ENCODE measurements at places on chromosomes 5 and 9. TPM values are rescaled to one million over a fixed set of nuclear protein-coding genes. Genes with fewer than 3 reads are reported as not detected.

- H3K4me1 ChIP-seq, result peaks cover 10% of the 10 kb centered on the region
- no peak overlapping the region for H3K4me3 ChIP-seq
- H3K27me3 ChIP-seq, result peaks cover 4% of the 10 kb centered on the region
- no peak overlapping the region for H3K27ac ChIP-seq
Observed at GRCh38 chr5:53557386-53557785, 3.1 kb upstream of the NDUFS4 start.

SPINK13 gene
- total RNA-seq, result not detected

- H3K27ac ChIP-seq, result no peak overlapping the region
- DNase-seq, result no peak
- H3K36me3 ChIP-seq, result peaks cover 30% of the 10 kb centered on the region
- H3K4me3 ChIP-seq, result no peak overlapping the region
- H3K27me3 ChIP-seq, result no peaks in the 10 kb centered on the region
- H3K4me1 ChIP-seq, result peaks cover 4% of the 10 kb centered on the region
Observed at GRCh38 chr5:157735991-157736390, 4.8 kb downstream of the THG1L start.

- no peaks in the 10 kb centered on the region for H3K36me3 ChIP-seq
- no peak overlapping the region for H3K4me3 ChIP-seq
- no peaks in the 10 kb centered on the region for H3K27me3 ChIP-seq
- no peak for DNase-seq
- no peak overlapping the region for H3K27ac ChIP-seq
Observed at GRCh38 chr5:9166202-9167112, 379.4 kb downstream of the SEMA5A start.

DNA sequence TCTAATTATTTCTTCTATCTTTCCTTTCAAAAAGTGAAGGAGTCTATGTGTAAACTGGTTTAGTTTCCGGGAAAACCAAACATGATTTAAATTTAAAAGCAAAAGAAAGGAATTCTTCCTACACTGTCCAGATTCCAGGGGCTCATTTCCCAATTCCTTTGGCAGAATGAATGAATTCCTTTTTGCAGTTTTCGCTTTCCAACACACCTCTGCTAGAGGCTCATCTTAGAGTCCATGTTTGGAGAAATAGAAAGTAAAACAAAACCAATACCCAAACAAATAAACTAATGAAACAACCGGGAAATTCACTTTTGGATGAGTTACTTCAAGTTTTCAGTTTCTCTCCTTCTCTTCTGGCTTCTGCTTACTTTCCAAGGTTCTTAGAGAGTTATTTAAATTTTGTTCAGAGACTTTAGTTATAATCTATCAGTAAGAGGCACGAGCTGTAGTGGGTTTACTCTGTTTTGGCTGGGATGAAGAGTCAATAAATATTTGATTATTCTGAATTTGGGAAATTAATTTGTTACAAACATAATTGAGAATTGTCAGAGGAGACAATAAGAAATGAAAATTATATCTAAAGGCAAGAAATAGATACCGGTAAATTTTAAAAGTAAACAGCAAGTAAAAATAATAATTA, 365.0 kb upstream of the CDH9 start:
- H3K4me1 ChIP-seq, result no peaks in the 10 kb centered on the region
- H3K4me3 ChIP-seq, result no peak overlapping the region
- H3K27ac ChIP-seq, result no peak overlapping the region
- H3K27me3 ChIP-seq, result no peaks in the 10 kb centered on the region
- DNase-seq, result no peak
- H3K36me3 ChIP-seq, result no peaks in the 10 kb centered on the region

RGS7BP gene
- total RNA-seq, result not detected

SUSD3 gene
- 41.0 TPM for total RNA-seq
